ENCODE measurements at places on chromosomes 13 and 19. TPM values are rescaled to one million over a fixed set of nuclear protein-coding genes. Genes with fewer than 3 reads are reported as not detected.

- H3K27ac ChIP-seq = no peak overlapping the region
- DNase-seq = no peak
- no peaks in the 10 kb centered on the region for H3K36me3 ChIP-seq
- no peaks in the 10 kb centered on the region for H3K4me1 ChIP-seq
- no peak overlapping the region for H3K4me3 ChIP-seq
Observed at GRCh38 chr13:47112903-47113299, 216.0 kb upstream of the HTR2A start.

DNA sequence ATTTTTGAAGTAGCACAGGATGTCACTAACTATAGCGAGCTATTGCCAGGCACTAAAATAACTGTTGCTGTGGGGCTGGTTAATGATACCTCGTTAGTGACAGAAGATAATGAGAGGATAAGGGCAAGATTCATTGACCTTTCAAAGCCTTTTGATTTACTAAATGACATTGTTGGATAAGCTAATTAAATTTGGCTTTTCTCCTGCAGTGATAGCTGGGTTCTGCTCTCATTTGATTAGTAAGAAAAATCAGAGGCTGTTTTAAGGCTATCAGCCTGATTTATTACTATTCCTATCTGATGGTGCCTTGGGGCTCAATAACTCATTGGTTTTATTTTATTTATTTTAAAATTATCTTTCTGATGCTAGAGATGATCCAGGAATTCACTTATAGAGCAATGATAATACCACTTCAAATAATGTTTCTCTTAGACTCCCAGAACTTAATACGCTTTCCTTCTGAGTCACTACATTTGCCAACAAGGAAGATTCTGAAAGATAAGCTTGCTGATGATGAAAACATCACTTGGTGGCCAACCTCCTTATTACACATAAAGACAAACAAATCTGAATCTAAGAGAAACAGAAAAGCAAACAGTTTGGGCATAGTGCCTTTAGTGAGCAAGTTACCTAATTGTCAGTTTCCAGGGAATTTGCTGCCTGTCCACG lies 501.3 kb upstream of the ARGLU1 start:
- no peaks in the 10 kb centered on the region for H3K36me3 ChIP-seq
- no peaks in the 10 kb centered on the region for H3K27me3 ChIP-seq
- no peak for DNase-seq
- no peak overlapping the region for H3K4me3 ChIP-seq

GRCh38 chr13:86591862-86592261 lies 792.6 kb upstream of the SLITRK6 start:
- no peaks in the 10 kb centered on the region for H3K36me3 ChIP-seq
- no peaks in the 10 kb centered on the region for H3K4me1 ChIP-seq
- no peak for DNase-seq
- no peak overlapping the region for H3K4me3 ChIP-seq
- no peaks in the 10 kb centered on the region for H3K27me3 ChIP-seq
- H3K27ac ChIP-seq = no peak overlapping the region

GRCh38 chr13:40377783-40378182 lies 288.7 kb downstream of the FOXO1 start:
- no peak overlapping the region for H3K27ac ChIP-seq
- DNase-seq = no peak
- peaks cover 13% of the 10 kb centered on the region for H3K4me1 ChIP-seq
- no peak overlapping the region for H3K4me3 ChIP-seq

- no peak overlapping the region for H3K4me3 ChIP-seq
- DNase-seq = no peak
- no peak overlapping the region for H3K27ac ChIP-seq
- no peaks in the 10 kb centered on the region for H3K27me3 ChIP-seq
- H3K36me3 ChIP-seq = no peaks in the 10 kb centered on the region
Observed at GRCh38 chr13:96762876-96763275, 231.4 kb downstream of the OXGR1 start.

DNA sequence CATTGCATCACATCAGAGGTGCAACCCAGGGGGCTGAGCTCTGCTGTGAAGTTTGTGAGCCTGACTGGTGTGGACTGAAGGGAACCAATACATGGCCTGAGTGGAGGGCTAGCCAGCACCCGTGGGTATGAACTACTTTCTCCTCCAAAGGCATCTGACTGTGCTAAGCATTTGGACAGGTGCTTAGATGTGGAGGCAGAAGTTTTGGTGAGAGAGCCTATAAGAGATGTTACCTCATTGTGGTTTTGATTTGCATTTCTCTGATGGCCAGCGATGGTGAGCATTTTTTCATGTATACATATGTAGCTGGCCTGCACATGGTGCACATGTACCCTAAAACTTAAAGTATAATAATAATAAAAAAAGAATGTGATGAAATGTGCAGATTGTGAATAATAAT lies 46.9 kb downstream of the TEX29 start:
- no peaks in the 10 kb centered on the region for H3K27me3 ChIP-seq
- no peak overlapping the region for H3K27ac ChIP-seq
- H3K4me3 ChIP-seq = no peak overlapping the region
- H3K4me1 ChIP-seq = no peaks in the 10 kb centered on the region
- H3K36me3 ChIP-seq = no peaks in the 10 kb centered on the region

DNA sequence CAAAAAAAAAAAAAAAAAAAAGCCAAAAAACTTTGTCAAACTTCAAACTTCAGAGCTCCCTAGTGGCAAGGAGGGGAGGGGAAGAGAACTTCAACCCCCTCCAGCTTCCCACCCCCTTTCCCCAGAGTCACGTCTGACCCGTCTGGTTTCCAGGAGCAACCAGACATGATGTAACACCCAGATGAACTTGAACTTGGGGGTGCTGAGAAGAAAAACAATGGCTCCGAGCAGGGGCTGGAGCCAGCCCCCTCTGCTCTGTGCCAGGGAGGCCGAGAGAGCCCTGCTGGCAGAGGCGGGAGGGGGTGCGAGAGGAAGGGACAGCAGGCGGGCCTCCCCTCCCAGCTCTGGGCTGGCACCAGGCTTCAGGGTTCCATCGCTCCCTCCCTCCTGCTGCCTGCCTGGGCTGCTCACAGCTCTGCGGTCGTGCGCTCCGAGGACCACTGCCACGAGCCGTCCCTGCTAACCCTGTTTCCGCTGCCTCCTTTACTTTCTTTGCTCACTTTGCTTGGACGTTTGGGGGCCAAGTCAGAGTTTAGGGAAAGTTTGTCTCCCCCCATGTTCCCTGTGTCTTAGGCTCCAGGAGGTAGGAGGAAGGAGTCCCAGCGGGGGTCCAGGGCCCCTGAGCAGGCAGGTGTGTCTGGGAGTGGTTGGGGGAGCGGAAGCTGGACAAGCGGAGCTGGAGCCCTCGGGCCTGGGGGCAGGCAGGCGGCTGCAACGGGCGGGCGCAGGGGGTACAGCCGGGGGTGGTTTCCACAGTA lies 11.1 kb downstream of the LYL1 start:
- no peaks in the 10 kb centered on the region for H3K27me3 ChIP-seq
- H3K4me3 ChIP-seq = no peak overlapping the region
- H3K27ac ChIP-seq = peak overlapping the region; percentile 90
- H3K4me1 ChIP-seq = peaks cover 72% of the 10 kb centered on the region
- DNase-seq = no peak
- H3K36me3 ChIP-seq = peaks cover 56% of the 10 kb centered on the region

DNA sequence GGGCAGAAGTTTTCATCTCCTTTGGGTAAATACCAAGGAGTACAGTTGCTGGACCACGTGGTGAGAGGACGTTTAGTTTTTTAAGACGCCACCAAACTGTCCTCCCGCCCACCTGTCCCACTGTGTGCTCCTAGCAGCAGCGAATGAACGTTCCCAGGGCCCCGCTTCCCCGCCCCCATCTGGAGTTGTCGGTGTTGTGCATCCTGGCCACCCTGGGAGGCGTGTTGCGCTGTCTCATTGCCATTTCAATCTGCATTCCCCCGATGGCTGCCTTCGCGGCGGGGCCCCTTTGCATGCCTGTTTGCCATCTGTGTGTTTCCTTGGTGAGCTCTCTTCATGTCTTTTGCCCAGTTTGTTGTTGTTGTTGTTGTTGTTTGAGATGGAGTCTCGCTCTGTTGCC lies 76.1 kb downstream of the KDM4B start:
- no peak overlapping the region for H3K27ac ChIP-seq
- H3K4me1 ChIP-seq = peaks cover 47% of the 10 kb centered on the region
- H3K27me3 ChIP-seq = no peaks in the 10 kb centered on the region

DNA sequence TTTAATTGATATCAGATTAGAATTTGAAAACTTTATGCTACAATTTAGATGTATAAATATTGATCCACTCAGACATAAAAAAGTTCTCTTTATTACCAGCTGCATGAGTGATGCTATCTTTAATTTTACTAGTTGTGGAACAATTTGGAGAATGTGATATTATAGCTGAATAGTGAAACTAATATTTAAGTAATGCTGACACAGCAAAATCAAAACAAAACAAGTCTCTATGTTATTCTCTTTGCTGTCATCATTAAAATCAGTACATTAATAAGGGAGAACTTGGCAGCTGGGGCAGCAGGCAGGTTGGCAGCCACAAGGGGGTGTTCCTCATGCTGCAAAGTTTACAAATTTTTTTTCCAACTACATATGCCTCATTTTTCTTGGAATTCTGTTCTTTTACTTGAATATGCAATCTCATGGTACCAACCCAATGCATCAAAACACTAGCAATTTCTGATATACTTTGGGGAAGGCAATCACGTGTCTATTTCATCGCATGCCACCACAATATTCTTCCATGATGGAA lies 585.3 kb downstream of the FGF9 start:
- no peak overlapping the region for H3K4me3 ChIP-seq
- H3K36me3 ChIP-seq = no peaks in the 10 kb centered on the region
- H3K27ac ChIP-seq = no peak overlapping the region
- no peak for DNase-seq
- H3K4me1 ChIP-seq = no peaks in the 10 kb centered on the region
- no peaks in the 10 kb centered on the region for H3K27me3 ChIP-seq

GRCh38 chr19:41551212-41551610 lies 24.8 kb upstream of the CEACAM21 start:
- H3K27ac ChIP-seq = peak overlapping the region; percentile 20
- H3K4me3 ChIP-seq = peak overlapping the region; percentile 18
- H3K36me3 ChIP-seq = no peaks in the 10 kb centered on the region
- peaks cover 35% of the 10 kb centered on the region for H3K27me3 ChIP-seq

DNA sequence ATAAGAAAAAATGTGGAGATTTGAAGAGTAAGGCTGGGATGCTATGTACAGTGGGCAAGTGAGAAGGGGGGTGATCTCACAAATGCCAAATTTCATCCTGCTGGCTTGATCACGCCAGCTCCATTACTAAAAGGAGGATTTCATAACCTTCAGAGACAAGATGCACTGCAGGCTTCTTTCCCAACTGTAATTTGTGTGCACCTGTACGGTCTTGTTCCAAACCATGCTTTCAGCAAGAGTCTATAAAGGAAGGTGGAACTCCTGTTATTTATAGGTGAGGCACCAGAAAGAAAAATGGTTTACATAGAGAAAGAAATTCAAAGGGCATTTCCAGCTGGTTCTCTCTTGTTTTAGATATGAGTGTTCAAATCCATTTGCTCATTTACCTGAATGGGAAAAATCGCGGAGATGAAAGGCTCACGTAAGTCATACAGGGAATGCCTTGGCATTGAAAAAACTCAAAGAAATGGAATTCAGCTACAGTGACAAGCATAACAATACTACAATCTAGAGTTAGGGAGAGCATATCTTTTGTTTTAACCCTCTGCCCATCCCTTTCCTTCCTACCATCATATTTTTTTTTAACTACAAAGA lies 13.3 kb downstream of the EFNB2 start:
- H3K36me3 ChIP-seq = no peaks in the 10 kb centered on the region
- H3K27ac ChIP-seq = no peak overlapping the region
- H3K27me3 ChIP-seq = no peaks in the 10 kb centered on the region

DNA sequence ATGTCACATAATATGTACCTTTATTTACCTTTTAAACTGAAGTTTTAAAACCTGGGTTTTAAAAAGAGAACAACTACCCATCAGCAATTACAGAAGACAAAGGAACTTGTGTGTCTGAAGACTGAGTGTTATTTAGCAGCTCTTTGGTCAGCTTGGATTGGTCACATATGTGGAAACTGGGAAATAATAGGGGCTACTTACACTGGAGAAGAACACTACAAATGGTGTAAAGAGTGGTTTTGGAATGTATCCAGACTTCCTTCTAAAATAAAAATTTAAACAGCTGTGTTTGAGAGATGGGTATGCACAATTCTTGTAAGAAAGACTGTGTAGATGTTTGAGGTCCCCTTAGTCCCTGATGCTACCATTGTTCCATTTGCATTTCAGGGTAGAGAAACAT lies 13.3 kb downstream of the TNFRSF19 start:
- H3K27ac ChIP-seq = no peak overlapping the region
- peaks cover 18% of the 10 kb centered on the region for H3K4me1 ChIP-seq
- no peaks in the 10 kb centered on the region for H3K36me3 ChIP-seq
- DNase-seq = no peak
- no peaks in the 10 kb centered on the region for H3K27me3 ChIP-seq

GRCh38 chr19:55446060-55446459 lies 3.0 kb upstream of the SHISA7 start:
- H3K4me1 ChIP-seq = peaks cover 25% of the 10 kb centered on the region
- H3K36me3 ChIP-seq = no peaks in the 10 kb centered on the region
- H3K4me3 ChIP-seq = no peak overlapping the region
- DNase-seq = no peak

DNA sequence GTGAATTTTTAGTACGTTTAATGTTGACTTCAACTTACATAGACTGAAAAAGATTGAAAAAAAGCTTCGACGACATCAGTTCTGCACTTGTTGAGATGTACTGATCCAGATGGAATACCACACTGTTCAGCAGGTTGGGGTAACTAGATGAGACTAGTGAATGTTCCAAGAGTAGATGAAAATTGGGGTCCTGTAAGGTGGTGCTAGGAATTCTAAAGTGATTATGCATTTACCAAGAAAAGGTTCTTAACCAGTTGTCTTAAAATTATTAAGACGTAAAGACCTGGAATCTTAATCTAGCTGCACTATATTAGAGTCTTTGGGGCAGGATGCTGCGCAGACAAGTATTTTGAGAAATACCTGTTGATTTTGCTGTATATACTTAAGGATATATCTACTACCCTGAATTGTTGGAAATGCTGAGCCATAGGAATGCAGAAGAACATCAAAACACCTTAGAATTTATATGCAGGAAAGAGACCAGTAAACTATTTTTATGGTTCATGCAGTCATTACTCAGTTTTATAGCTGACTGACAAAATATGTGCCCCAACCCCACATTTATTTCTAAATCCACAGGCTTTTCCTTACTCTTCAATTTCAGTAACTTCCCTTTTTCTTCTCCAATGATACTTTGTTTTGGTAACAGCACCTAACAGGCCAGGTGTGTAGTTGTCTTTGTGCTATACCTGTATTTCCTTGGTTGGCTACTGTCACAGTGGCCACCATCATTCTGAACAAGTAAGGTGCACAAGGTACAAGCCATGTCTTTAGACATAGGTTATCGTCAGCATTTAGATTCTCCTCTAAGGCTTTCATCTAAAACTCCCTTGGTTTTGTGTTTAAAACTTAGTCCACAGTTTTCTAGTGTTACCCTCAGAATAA lies 8.6 kb downstream of the MIR17HG start:
- H3K27ac ChIP-seq = no peak overlapping the region
- peaks cover 62% of the 10 kb centered on the region for H3K36me3 ChIP-seq
- no peaks in the 10 kb centered on the region for H3K27me3 ChIP-seq
- H3K4me3 ChIP-seq = no peak overlapping the region

Gene PIN1
- total RNA-seq = 24.2 TPM

Gene NCLN
- total RNA-seq = 93.6 TPM

Gene CYP2A7
- total RNA-seq = not detected

Gene CBY2
- not detected for total RNA-seq

Measured in stomach (tissue), 19 donors.